ENCODE measurements at places on chromosomes 2 and 18.

- no peak for DNase-seq
Measured at GRCh38 chr2:33135645-33136044, 188.9 kb downstream of the LTBP1 start.

GRCh38 chr2:155904720-155905119 is 427.8 kb downstream of the NR4A2 start:
- DNase-seq: no peak

DNA sequence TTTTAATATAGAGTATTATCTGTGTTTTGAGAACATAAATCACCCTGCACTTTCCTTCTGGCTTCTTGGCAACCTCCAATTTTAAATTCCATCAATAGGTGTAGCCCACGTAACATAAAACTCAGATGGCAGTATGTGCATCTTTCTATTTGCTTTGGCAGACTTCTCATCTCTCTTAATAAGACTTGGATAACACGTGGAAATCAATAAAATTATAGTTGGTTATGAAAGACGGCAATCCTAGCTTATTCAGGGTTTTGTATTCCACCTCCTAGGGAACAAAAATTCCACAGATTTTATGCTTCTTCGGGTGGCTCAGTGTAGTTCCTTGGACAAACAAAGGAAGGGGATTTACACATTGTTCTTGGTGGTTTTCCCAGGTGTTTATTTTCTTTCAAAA is 299.3 kb downstream of the RND3 start:
- no peak for DNase-seq

DNA sequence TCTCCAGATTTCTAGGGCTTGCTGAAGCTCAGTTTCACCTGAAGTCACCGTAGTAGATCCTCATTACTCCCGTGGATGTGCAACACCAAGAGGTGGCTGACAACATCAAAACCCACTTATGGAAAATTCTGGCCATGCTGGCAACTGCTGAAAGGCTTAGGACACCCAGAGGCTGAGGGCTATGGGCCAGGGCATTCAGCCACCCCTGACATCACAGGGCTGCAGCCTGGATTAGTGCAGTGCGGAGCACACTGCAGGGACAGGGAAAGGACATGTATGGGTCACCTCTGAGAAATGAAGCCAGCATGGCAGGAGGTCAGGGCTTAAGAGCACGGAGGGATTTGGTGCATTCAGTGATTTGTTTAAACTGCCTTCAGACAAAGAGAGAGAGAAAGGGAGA is 300.6 kb downstream of the TDRD15 start:
- no peak for DNase-seq

DNA sequence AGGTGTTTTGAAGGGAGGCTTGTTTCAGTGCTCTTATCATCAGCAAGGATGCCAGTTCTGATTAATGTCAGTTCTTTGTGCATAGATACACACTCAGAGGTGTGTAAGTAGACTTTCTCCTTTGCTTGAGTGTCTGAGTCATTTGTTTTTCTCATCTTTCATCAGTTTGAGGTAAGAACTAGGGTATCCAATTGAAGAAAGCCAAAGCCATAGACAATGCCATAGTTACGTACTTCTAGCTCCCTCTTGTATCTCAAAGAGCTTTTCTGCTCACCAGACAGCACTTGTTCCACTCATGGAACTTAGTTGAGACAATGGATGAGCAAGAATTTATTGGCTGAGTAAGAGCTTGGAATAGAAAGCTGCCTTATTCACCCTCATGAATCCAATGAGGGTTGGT is 520.1 kb downstream of the PIK3C3 start:
- DNase-seq: no peak

- no peak for DNase-seq
Measured at GRCh38 chr18:59311631-59312030, 6.8 kb downstream of the CPLX4 start.

GRCh38 chr2:218149848-218150440 is 16.8 kb downstream of the CXCR1 start:
- no peak for DNase-seq

- no peak for DNase-seq
Measured at GRCh38 chr2:226124548-226125011, 675.0 kb downstream of the IRS1 start.

- DNase-seq: no peak
Measured at GRCh38 chr2:29480426-29480825, 365.2 kb downstream of the CLIP4 start.

DNA sequence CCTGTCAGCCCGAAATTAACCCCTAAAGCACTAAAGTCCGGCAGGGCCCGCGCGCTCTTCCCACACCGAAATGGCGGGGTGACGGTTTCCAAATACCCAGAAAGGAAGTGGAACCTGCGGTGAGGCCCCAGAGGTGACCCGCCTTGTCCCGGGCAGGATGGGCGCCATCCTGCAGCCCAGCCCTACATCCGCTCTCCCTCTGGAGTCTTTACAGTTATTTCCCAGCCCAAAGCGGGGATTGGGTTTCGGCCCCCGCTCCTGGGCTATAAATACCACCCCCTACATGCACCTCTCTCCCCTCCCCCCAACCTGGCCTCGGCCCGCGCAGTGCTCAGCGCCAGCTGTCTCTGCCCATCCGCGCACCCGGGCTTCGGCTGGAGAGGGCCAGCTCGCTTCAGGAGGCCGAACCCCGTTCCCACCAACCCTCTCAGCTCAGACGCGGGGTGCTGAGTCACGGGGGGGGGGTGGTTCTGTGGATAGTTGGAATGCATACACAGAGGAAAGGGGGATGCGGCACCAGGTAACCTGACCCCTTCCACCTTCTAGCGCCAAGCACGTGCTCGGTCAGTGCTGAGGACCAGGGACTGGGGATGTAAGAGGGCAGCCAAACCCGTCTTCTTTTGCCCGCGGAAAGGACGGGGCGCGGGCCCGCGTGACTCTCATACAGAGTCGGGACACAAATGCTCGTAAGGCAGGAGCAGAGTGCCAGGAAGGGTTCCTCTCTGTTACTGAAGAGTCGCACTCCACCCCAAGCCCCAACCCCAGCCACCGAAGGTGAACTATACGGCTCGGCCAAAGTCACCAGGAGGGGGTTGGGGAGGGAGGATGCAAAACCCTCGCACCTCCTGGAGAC is at the start of gene TUBA4B:
Gene TUBA4B (plus strand): TSS at position 344 of the 853 bp plus-strand sequence. CDS start 165 bp downstream, at position 509.
- DNase-seq: peak; percentile 24

GRCh38 chr2:159457589-159457988 is 158.8 kb downstream of the BAZ2B start:
- no peak for DNase-seq

DNA sequence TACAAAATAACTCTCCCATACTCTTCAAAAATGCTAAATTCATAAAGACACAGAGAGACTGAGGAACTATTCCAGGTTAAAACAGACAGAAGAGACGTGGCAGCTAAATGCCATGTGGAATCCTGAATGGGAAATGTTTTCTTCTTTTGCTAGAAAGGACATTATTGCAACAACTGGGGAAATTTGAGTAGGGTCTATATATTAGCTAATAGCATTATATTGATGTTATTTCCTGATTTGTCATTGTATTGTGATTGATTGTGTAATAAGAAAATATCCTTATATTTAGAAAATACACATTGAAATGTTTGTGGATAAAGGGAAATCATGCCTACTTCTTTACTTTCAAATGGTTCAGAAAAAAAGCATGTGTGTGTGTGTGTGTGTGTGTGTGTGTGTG is 23.4 kb downstream of the PSTPIP2 start:
- no peak for DNase-seq

DNA sequence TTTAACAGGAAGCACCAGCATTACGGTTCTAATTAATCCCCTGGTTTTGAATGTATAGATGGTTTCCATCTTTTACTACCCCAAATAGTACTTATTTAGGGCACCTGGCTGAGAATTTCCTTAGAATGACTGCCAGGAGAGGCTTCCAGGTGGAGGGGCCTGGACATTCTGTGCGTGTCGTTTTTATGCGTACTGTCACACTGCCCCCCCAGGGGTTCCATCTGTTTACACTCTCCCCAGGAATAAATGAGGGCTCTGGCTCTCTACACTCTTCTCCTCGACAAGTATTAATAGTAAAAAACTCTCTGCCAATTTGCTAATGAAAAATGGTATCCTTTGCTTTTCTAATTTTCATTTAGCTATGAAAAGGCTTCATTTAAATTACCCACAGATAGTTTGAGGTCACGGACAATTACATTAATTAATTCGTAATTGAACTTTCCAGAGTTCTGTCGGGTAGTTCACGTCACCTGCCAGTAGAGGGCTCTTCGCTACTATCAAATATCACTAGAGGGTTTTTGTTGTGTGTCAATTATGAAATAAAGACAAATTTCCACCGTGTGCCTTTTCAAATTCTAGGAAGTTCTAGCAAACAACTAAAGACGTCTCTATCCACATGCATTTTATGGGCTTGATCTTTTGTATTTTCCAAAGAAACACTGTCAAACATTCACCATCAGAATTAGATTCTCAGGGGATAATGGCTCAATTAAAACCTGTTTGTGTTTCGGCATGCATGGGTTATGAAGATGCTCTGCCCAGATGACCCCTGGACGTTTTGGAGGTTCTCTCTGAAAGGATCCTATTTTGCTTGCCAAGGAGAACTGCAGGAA is 88.8 kb upstream of the ASB18 start:
- DNase-seq: no peak

- DNase-seq: no peak
Measured at GRCh38 chr2:65164426-65164891, 34.6 kb upstream of the RAB1A start.

DNA sequence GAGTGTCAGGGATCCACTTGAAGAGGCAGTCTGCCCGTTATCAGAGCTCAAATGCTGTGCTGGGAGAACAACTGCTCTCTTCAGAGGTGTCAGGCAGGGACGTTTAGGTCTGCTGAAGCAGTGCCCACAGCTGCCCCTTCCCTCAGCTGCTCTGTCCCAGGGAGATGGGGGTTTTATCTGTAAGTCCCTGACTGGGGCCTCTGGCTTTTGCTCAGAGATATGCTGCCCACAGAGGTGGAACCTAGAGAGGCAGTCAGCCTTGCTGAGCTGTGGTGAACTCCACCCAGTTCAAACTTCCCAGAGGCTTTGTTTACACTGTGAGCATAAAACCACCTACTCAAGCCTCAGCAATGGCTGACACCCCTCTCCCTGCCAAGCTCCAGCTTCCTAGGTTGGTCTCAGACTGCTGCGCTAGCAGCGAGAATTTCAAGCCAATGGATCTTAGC is 38.1 kb downstream of the PLEK start:
- DNase-seq: no peak

DNA sequence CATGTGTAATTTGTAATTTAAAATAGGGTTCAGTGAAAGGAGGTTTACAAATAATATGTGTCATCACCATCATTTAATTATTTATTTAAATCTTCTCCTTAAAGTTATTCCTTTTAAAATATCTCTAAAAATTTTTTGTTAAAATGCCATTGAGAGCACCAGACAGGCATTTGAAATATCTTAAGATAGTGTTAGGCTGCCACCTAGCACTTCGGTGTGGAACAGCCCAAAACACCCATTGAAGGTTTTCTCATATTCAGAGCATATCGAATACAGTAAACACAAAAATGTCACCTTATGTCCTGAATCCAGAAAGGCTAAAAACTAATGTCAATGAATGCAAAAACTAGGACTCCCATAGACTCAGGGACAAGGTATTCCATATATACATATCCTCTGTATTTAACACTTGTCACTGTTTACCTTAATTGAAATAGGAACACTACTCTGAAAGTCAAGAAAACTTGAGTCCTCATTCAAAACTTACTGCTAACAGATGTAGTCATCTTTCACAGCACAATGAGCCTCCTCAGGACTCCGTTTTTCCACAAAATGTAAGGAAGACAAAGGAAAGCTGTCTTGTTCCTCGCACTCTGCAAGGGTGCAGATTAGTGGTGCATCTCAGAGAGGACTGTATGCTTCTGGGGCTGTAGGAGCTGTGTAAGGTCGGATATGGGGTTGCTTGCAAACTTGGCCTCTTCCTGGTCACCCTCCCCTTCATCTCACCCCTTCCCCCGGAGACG is 329.5 kb downstream of the PAX3 start:
- DNase-seq: peak; percentile 4

GRCh38 chr18:36415625-36416024 is 118.1 kb downstream of the FHOD3 start:
- no peak for DNase-seq

DNA sequence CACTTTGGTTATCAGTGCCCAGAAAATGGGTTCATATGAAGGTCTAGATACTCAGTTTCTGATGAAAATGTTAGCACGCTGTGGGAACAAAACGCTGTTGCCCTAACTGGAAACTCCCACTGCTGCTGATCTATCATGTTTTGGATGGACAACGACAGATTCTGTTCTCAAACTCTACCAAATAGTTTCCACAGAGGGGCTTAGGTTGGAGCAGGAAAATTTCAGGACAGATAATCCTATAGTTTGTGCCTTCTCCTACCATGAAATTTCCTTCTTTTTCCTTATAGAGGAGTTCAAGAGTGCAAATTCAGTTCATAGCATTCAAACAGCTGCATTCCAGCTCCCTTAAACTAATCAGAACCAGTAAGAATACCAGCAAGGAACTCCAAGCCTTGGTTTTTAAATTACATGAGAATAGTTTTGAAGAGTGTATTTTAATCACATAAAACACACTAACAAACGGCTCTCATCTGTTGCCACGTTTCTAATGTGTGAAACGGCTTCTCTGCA is 58.7 kb upstream of the RALBP1 start:
- no peak for DNase-seq

DNA sequence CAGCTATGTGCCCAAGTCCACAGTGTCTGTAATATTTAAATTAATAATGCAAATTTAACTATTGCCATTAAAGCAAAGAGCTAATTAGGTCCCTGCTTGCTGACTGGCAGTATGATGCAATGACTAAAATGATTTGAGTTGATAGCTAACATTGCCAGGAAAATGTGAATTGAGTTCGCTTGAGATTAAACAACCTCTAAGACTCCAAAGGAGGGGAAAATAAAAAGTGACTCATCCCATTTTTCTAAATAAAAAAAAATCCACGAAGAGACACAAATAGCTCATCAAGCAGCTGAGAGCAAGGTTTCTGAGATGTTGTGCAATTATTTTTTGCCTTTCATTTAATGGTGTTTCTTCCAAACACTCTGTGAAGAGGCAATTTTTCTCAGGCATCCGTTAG is 413.0 kb downstream of the MTX2 start:
- no peak for DNase-seq

DNA sequence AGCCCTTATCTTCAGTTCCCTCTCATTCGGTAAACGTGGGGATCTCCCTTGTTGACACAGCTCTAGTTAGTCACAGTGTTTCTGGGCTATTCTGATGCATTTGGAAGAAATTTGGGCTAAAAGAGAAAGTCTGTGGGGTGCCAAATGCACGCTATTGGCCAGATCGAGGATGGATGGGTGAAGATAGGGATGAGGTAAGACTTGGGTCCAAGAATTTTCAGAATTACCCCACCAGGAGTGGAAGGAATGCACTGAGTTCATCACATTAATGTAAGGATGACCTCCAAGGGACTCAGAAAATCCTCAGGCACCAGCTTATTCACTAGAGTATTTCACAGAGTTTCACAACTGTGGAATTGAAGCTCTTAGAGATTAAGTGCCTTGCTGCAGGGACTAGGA is 49.3 kb downstream of the NRP2 start:
- DNase-seq: no peak

- DNase-seq: no peak
Measured at GRCh38 chr2:166451468-166451867, 42.6 kb downstream of the SCN7A start.

DNA sequence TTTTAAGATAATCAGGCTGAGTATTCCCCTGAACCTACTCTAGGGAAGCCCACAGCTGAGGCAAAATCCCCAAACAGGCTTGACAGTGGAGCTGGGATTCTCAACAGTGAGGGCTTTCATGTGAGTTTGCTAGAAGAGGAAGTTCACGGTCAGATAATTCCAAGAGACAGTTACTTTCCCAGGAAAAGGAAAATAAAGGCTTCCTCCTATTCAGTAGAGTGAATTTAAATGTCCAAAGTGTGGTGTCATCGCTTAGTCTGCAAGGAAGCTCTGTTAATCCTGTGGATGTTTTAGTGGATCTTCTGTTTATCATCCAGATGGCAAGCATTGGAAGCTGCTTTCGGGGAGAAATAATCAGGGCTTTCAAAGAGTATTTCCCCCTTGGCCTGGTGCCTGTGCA is 119.8 kb downstream of the RPIA start:
- DNase-seq: no peak

Data from nucleus accumbens (tissue), 56 donors.